Progenitor cell of endocrine pancreas (in vitro differentiated cells): ENCODE measurements at places on chromosomes 13 and 19. TPM values are rescaled to one million over a fixed set of nuclear protein-coding genes. Genes with fewer than 3 reads are reported as not detected.

DNA sequence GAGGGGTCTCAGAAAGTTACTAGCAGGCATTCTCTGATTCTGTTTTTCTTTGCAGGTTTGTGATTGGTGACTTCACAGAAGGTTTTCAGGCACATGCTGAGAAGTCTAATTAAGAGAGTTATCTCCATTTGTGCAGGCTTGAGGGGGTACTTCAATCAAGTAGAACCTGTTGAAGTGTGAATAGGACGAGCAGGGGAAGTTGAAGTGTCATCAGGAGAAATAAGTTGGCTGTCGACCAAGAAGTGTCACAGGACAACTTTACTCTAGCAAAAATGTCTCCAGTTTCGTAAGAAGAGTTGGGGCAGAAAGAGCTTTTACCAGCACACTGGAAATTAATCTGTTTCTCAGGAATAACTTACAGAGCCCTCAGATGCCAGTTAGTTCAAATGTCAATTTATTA lies 576.5 kb upstream of the SLITRK5 start:
- H3K27ac ChIP-seq, result no peak overlapping the region
- H3K27me3 ChIP-seq, result no peaks in the 10 kb centered on the region

GRCh38 chr19:13208672-13209483 lies 58.7 kb downstream of the IER2 start:
- H3K27me3 ChIP-seq, result no peaks in the 10 kb centered on the region
- H3K27ac ChIP-seq, result no peak overlapping the region
- H3K4me1 ChIP-seq, result no peaks in the 10 kb centered on the region
- H3K36me3 ChIP-seq, result no peaks in the 10 kb centered on the region
- H3K4me3 ChIP-seq, result no peak overlapping the region

GRCh38 chr13:27362064-27362751 lies 62.2 kb upstream of the GTF3A start:
- no peaks in the 10 kb centered on the region for H3K36me3 ChIP-seq
- peak; percentile 88 for DNase-seq
- H3K27me3 ChIP-seq, result peaks cover 12% of the 10 kb centered on the region
- H3K4me1 ChIP-seq, result peaks cover 24% of the 10 kb centered on the region

DNA sequence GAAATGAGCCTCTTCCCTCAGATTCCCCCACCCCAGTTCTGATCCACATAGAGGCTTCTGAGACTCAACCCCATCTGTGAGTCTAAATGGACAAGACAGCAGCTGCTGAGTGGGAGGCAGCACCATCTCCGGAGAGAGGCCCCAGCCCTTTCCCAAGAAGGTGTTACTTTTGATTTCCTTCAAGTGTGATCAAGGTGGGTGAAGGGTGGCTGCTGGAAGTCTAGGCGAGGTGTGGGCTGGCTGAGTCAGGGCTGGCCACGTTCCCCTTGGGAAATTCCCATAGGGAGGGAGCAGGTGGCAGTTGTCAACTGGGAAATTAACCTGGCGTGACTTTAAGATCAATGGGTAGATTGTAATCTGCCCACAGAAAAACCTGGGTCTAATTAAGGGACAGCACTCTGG lies 148.0 kb downstream of the FOXO1 start:
- no peaks in the 10 kb centered on the region for H3K27me3 ChIP-seq
- DNase-seq, result no peak
- no peak overlapping the region for H3K4me3 ChIP-seq
- H3K36me3 ChIP-seq, result no peaks in the 10 kb centered on the region

- H3K4me1 ChIP-seq, result peaks cover 5% of the 10 kb centered on the region
- no peak for DNase-seq
- no peaks in the 10 kb centered on the region for H3K27me3 ChIP-seq
Measured at GRCh38 chr13:37651891-37652290, 53.3 kb upstream of the POSTN start.

Gene ATP8B3
- total RNA-seq, result 3.7 and 4.1 TPM in 2 replicates

DNA sequence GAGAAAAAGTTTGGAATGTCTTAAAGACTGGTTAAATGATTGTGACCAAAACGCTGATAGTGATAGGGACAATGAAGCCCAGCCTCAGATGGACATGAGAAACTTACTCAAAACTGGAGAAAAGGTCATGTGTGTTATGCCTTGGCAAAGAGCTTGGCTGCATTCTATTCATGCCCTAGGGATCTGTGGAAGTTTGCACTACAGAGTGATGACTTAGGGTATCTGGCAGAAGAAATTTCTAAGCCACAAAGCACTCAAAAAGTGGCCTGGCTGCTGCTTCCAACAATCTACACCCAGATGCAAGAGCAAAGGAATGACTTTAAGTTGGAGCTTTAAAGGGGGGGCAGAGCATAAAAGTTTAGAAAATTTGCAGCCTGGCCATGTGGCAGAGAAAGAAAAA lies 521.3 kb downstream of the UQCRFS1 start:
- DNase-seq, result no peak
- H3K27me3 ChIP-seq, result no peaks in the 10 kb centered on the region
- H3K36me3 ChIP-seq, result no peaks in the 10 kb centered on the region
- H3K4me1 ChIP-seq, result no peaks in the 10 kb centered on the region
- H3K27ac ChIP-seq, result no peak overlapping the region
- no peak overlapping the region for H3K4me3 ChIP-seq

Gene PSG1
- total RNA-seq, result not detected in 2 replicates

- H3K27me3 ChIP-seq, result no peaks in the 10 kb centered on the region
- H3K4me1 ChIP-seq, result peaks cover 8% of the 10 kb centered on the region
- H3K36me3 ChIP-seq, result peaks cover 9% of the 10 kb centered on the region
- no peak for DNase-seq
Measured at GRCh38 chr19:18577365-18577914, 5.8 kb downstream of the UBA52 start.

- H3K4me1 ChIP-seq, result no peaks in the 10 kb centered on the region
- H3K27me3 ChIP-seq, result no peaks in the 10 kb centered on the region
- DNase-seq, result no peak
Measured at GRCh38 chr13:62910541-62911060, 1495.0 kb upstream of the PCDH20 start.

GRCh38 chr13:30362869-30363268 lies 55.5 kb upstream of the KATNAL1 start:
- H3K27me3 ChIP-seq, result peaks cover 7% of the 10 kb centered on the region
- H3K36me3 ChIP-seq, result no peaks in the 10 kb centered on the region

- H3K4me1 ChIP-seq, result peaks cover 4% of the 10 kb centered on the region
- DNase-seq, result no peak
- no peak overlapping the region for H3K27ac ChIP-seq
Measured at GRCh38 chr19:3534375-3535234, 4.4 kb upstream of the TEKTIP1 start.

DNA sequence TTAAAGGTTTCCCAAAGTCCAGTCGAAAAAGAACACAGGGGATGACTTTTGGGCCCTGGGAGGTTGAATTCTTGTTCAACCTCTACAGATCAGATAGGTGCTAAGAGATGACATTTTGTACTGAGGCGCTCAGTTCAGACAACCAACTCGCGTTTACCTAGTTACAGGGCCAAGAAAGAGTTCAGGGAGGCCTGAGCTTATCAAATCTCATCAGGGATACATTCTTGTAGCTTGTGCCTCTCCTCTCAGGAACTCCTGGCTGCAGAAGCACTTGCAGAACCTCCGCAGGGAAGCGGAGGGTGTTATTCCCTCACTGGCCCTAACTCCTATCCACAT lies 825 bp downstream of the ZNF776 start:
- peak overlapping the region; percentile 98 for H3K4me3 ChIP-seq
- H3K36me3 ChIP-seq, result peaks cover 47% of the 10 kb centered on the region
- DNase-seq, result no peak
- no peaks in the 10 kb centered on the region for H3K27me3 ChIP-seq

Gene HCST
- total RNA-seq, result 1.6 TPM in 1 of 2 replicates, not detected in the other

Gene POSTN
- total RNA-seq, result 1.5 and 2.0 TPM in 2 replicates

Gene FAM124A
- total RNA-seq, result 1.5 and 1.6 TPM in 2 replicates

Gene KASH5
- not detected in 2 replicates for total RNA-seq

Gene SLC25A42
- total RNA-seq, result 10.5 and 10.7 TPM in 2 replicates

- H3K27me3 ChIP-seq, result no peaks in the 10 kb centered on the region
- no peak for DNase-seq
Measured at GRCh38 chr19:15300533-15301197, 31.7 kb downstream of the BRD4 start.
